Central memory CD4-positive, alpha-beta T cell (primary cell): ENCODE measurements at places on chromosomes 12 and 14.
A peak's percentile ranks its signal among the peaks of the same experiment; 100 is the strongest.

DNA sequence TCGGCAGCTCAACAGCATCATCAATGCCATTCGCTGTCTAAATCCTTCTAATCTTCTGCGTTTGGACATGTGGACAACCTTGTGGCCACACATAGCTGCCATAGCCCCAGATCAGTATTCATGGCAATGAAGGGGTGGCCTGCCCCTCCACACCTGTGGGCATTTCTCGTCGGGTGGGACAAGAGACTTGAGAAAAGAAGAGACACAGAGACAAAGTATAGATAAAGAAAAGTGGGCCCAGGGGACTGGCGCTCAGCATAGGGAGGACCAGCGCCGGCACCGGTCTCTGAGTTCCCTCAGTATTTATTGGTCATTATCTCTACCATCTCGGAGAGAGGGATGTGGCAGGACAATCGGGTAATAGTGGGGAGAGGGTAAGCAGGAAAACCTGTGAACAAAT is 42.3 kb downstream of the MAGOHB start:
- DNase-seq: no peak

- DNase-seq: no peak
Measured at GRCh38 chr12:72717036-72717435, 444.9 kb downstream of the TRHDE start.

- DNase-seq: no peak
Measured at GRCh38 chr14:75094896-75095295, 25.5 kb downstream of the ZC2HC1C start.

DNA sequence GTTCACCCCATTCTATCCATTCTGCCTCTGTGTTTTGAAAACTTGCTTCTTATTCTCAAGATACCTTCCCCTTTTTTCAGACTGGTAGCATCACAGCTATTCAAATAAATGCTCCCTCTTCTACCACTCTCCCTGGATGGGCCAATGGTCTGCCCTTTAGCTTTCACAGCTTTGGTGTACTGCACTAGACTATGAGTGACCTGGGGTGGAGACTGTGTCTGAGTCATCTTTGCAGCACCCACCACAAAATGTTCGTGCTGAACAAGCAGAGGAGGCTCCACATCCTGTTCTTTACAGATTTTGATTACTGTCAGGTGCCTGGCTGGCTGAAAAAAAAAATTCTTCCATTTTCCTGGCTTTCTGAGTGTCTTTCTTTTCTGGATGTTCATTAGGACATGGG is 1104.1 kb upstream of the TMEM132C start:
- peak; percentile 42 for DNase-seq

GRCh38 chr14:68043752-68044151 is 224.2 kb downstream of the RAD51B start:
- no peak for DNase-seq

DNA sequence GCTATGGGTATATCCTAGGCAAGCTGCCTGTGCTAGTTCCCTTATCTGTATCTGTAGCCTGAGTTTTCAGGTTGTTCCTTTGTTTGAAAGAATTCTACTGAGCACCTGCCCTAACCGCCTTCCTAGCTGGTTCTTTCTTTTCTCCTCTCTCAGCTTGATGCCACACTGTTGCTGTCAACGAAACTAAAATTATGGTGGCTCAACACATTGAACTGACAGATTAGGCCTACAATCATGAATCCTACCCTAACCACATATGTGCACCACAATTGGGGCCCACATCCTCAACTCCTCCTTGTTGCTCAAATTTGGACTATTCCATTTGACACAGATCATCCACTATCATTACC is 36.2 kb upstream of the RESF1 start:
- no peak for DNase-seq

GRCh38 chr14:61494018-61494417 is 172.6 kb downstream of the PRKCH start:
- DNase-seq: no peak

GRCh38 chr14:63922696-63923421 is 70.1 kb downstream of the SYNE2 start:
- DNase-seq: no peak

DNA sequence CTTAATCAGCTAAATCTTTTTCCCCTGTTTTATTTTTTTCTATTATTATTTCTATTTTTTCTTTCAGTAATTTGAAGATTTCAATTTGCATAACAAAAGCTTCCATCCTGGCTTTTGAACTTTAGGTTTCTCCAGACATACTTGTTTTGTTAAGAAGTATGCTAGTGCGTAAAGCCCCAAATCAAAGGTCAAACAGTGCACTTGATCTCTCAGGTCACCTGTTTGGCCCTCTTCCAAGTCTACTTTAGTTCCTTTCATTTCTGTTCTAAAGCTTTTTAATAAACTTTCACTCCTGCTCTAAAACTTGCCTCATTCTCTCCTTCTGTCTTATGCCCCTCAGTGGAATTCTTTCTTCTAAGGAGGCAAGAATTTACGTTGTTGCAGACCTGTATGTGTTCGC is 54.6 kb upstream of the ATXN7L3B start:
- no peak for DNase-seq

DNA sequence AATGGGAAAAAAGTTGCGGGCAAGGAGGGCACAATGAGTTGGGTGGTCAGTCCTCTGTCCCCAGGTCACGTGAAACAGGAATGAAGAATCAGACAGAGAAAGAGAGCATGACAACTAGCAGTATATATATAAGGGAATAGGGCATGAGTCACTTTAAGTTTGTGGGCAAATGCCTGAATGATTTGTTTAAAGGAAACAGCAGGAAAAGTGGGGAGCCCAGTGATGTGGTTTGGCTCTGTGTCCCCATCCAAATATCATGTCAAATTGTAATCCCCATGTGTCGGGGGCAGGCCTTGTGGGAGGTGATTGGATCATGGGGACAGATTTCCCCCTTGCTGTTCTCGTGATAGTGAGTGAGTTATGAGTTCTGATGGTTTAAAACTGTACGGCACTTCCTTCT is 195.3 kb upstream of the IGF1 start:
- DNase-seq: no peak

GRCh38 chr14:64536488-64537245 is 3.9 kb upstream of the HSPA2 start:
- no peak for DNase-seq

GRCh38 chr12:27506645-27507189 is 17.3 kb upstream of the PPFIBP1 start:
- no peak for DNase-seq

DNA sequence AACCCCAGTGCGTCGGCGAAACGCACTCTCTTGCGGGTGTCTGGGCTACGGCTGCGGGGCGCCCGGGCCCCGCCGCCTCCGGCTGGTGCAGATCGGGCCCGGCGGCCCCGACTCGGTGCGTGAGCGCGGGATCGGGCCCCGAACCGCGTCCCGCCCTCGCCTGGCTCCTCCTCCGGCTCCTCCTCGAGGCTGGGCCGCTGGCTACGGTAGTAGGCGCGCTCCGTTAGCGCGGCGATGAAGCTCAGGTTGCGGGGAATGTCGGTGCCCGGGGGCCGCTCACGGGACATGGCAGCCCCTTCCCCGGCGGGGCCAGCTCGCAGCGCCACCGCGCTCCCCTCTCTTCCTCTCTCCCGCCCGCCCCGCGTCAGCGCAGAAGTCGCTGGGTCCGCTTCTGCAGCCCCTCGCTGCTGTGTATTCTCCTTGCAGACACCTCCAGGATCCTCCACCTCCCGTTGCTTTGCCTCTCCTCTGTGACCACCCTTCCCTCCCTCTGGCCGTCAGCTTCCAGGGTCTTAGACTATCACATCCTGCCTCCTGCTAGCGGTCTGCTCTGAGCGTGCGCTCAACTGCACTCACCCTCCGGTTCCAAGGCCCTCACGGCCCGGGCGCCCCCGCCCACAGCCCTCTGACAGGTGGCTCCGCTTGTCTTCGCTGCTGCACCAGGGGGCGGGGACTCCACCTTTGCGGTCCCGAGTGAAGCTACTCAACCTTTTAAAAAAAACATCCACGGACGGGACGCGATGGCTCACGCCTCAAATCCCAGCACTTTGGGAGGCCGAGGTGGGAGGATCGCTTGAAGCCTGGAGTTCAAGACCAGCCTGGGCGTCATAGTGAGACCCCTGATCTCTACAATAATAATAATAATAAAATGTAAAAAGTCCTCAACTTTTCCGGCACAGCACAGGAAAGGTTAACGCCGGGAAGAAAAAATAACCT is at the start of gene PPP1R3E:
TSS of gene PPP1R3E (minus strand) at position 570 of the 936 bp plus-strand sequence. CDS start at position 287, 283 bp downstream.
- DNase-seq: peak; percentile 86

GRCh38 chr12:82426081-82426480 is 67.8 kb downstream of the METTL25 start:
- DNase-seq: peak; percentile 1

DNA sequence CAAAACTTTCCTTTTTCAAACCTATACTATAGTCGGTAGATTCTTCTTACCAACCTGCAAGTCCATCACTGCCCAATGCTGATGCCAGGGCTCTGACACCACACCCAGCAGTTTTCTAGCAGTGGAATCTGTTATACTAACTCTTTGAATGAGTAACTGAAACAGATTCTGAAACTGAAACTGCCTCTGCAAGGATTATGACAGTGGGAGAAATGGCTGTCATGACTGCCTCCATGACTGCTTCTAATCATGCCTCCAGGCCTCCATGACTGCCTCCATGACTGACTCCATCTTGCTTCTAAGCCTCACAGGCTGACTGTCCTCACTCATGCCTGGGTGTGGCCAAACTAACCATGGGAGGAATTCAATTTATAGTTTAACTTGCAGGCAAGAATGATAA is 29.4 kb upstream of the OXA1L start:
- no peak for DNase-seq

GRCh38 chr14:51147183-51147582 is 52.3 kb upstream of the TRIM9 start:
- no peak for DNase-seq

DNA sequence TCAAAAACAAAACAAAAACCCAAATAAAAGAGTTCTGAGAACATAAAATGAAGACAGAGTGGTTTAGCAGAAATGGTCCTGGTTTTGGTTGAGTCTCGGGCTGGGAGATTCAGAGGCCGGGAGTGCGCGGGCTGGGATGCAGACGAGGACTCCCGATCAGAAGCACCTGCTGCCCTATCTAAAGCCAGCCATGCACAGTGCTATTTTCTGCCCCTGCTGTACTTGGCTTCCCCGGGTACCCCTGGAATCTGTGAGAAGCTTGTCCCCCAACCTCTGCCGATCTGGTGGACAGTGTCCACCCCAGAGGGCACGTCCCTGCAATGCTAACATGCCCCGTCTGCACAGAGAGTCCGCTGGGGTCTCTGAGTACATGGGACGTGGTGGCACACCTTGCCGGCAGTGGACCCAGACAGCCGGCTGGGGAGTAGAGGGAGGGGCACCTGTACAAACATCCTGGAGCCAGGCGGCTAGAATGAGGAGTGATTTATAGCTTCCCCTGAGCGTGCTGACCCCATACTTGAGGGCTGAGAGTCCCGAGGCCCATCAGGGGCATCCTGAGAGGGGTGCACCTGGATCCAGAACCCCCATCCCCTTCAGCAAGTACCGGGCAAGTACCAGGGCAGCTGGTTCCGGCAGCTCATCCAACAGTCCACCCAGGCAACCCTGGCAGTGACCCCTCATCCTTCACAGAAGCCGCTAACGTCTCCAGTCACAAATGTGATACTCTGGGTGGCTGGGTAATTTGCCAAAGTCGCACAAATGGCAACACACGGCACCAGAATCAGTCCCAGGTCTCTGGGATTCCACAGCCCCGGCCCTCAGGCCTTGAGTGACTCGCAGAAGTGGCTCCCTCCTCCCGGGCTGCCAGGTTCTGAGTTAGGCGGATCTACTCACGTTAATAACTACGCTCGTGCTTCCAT is 37.1 kb downstream of the CHGA start:
- DNase-seq: no peak

GRCh38 chr12:128131955-128132354 is 135.0 kb upstream of the TMEM132C start:
- DNase-seq: no peak

- DNase-seq: peak; percentile 92
Measured at GRCh38 chr12:89949457-89950195, 241.0 kb upstream of the ATP2B1 start.

DNA sequence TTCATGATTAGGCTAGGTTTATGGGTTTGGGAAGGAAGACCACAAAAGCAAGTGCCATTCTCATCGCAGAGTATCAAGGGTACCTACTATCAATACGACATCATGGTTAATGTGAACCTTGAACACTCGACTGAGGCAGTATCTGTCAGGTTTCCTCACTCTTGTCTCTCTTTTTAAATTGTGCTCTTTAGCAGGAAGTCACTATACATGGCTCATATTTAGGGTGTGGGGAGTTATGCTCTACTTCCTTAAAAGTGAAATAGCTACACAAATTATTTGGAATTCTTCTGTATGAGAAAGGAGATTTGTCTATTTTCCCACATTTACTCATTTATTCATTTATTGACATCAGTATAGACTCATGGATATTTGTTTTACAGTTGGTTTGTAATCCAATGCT is 5.9 kb upstream of the CLEC4E start:
- DNase-seq: no peak
